ENCODE measurements at places on chromosomes 16 and 17.

GRCh38 chr17:72034000-72034399 is 86.8 kb upstream of the SOX9 start:
- no peak for DNase-seq

- peak; percentile 18 for DNase-seq
Measured at GRCh38 chr17:16100737-16101400, 101.2 kb downstream of the TTC19 start.

- DNase-seq: peak; percentile 36
Measured at GRCh38 chr17:82876149-82876548, 36.3 kb upstream of the ZNF750 start.

- no peak for DNase-seq
Measured at GRCh38 chr16:10466861-10467260, 81.0 kb downstream of the ATF7IP2 start.

DNA sequence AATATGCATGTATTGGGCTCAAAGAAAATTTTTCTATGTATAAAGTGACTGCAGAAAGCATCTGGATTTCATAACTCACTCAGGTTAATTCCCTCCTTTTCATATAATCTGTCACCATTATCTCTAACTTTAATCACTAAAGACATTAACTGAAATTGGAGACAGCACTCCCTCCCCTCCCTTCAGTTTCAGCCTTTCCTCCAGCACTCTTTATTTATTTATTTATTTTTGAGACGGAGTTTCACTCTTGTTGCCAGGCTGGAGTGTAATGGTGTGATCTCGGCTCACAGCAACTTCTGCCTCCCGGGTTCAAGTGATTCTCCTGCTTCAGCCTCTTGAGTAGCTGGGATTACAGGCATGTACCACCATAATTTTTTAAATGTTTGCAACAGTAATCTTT is 43.1 kb downstream of the CDH8 start:
- no peak for DNase-seq

DNA sequence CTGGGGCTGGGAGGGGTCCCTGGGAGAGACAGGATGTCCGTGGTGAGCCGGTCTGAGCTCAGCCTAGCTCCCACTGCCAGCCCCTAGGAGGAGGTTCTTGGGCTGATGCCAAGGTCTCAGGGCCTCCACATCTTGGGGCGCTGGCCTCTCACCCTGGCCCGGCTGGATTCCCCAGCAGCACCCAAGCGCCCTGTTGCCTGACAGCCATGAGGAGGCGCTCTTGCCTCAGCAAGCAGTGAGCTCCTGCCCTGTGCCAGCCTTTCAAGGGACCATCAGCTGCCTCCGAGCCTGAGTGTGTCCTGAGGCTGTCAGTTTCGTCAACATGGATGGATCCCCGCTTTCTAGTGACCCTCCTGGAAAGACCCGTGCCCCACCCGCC is 234.9 kb upstream of the CIBAR2 start:
- no peak for DNase-seq

- no peak for DNase-seq
Measured at GRCh38 chr17:62656446-62656845, 29.0 kb downstream of the MRC2 start.

DNA sequence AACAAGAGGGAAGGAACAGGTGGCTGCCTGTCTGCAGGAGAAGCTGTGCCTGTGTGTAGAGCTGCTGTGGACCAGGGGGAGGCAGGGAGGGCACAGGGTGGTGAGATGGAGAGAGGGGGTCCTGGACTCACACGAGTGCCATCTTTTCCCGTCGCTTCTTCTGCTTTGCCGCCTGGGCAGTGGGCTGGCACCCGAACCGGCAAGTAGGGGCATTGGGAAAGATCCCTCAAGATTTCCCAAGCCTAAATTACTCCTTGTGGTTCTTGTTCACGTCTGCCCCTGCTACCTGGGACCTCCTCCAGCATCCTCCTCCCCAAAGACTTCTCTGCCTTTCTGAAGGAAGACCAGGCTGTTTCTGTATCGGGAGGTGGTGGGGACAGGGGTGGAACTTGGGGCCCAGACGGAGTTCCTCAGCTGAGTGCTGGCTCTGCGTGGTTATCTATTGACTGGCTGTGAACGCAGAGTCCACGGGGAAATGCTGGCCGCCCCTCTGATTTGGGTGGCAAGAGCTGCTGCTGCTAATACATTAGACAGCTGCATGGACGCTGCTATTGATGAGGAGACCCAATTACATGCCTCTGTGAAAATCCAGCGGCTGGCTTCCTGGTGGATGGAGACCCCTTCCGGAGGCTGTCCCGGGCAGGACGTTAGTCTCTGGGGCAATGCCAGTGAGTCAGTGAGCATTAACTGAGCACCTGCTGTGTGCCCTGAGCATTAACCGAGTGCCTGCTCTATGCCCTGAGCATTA is 114.5 kb downstream of the OR1D5 start:
- no peak for DNase-seq
